Naive thymus-derived CD4-positive, alpha-beta T cell (primary cell): ENCODE measurements at places on chromosomes 2 and 18. TPM values are rescaled to one million over a fixed set of nuclear protein-coding genes. Genes with fewer than 3 reads are reported as not detected.

GRCh38 chr18:24934258-24934932 is 417.6 kb downstream of the ZNF521 start:
- no peak overlapping the region for H3K27ac ChIP-seq
- H3K27me3 ChIP-seq, result no peaks in the 10 kb centered on the region
- no peaks in the 10 kb centered on the region for H3K4me1 ChIP-seq
- no peak for DNase-seq
- no peak overlapping the region for H3K4me3 ChIP-seq

- no peak for DNase-seq
- H3K36me3 ChIP-seq, result no peaks in the 10 kb centered on the region
- H3K4me1 ChIP-seq, result no peaks in the 10 kb centered on the region
- no peak overlapping the region for H3K4me3 ChIP-seq
- no peak overlapping the region for H3K27ac ChIP-seq
- H3K27me3 ChIP-seq, result no peaks in the 10 kb centered on the region
These were observed 557.3 kb upstream of the ZNF804A start for GRCh38 chr2:184041077-184041476.

MAPK4 gene
- not detected for total RNA-seq

ABCB6 gene
- total RNA-seq, result 10.4 TPM
